ENCODE measurements at places on chromosomes 1 and 21.

DNA sequence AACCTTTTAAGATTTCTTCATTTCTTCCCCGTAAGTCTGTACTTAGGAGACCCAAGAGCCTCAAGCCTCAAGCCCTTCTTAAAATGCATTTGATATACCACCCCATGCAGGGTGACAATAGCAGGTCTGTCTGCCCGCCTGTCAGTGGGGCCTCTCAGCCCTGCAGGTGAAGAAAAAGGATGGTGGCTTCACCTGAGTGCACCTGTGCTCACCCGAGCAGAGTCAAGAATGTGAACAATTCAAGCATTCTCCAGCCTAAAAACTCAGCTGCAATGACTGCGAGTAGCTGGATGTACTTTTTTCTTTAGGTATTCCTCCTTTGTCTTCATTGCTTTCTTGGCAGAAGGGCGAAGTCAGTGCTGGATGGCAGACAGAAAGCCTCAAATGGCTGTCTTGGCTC, 203.3 kb downstream of the LMX1A start:
- no peaks in the 10 kb centered on the region for H3K27me3 ChIP-seq
- H3K4me1 ChIP-seq, result no peaks in the 10 kb centered on the region
- no peaks in the 10 kb centered on the region for H3K36me3 ChIP-seq
- no peak overlapping the region for H3K27ac ChIP-seq

DNA sequence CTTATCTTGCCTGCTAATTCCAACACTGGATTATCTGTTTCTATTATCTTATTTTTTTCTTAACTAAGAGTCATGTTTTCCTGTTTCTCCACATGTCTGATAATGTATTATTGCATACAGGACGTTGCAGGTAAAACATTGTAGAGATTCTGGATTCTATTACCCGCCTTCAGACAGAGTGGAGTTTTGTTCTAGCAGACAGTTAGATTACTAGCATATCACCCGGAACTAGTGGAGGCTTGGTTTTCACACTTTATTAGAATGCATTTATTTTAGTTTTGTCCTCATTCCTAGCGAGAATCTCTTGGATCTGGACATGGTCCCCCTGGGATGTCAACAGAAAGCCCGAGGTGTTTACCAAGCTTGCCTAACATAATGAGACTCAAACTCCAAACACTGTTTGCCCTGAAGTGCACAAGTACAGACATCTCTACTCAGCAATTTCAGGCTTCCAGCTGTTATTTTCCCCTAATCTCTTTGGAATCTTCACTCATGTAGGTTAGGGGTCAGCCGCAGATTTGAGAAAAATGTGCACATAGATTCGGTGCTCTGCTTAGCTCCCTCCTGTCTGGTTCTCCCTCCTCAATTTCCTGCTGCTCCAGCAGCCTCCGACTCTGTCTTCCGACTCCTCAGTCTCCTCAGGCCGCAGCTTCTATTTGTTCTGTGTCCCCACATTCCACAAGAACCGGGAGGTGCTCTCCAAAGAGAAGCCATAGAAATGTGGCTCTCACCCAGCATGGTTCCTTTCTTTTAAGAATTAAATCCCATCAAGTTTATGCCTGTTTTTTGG, 36.8 kb upstream of the PTPRF start:
- no peak for DNase-seq
- no peaks in the 10 kb centered on the region for H3K36me3 ChIP-seq
- no peak overlapping the region for H3K27ac ChIP-seq
- no peak overlapping the region for H3K4me3 ChIP-seq
- H3K4me1 ChIP-seq, result peaks cover 6% of the 10 kb centered on the region

DNA sequence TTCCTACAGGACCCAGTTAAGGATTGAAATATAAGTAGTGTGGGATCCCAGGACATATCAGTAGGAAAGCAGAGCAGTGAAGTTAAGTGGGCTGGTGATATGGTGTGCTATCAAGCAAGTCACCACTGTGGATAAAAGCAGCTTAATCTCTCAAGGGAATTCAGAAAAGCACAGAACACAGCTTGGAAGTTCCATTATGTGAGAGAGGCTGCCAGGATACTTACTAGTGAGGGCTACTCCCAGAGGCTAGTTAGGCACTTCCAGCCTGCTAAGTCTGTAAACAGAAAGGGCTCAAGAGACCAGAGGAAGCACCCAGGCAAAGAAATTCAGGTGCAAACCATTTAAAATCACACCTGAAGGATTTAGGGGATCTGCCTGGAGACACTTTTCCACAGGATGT, 18.8 kb upstream of the GRIK1 start:
- no peak for DNase-seq
- no peaks in the 10 kb centered on the region for H3K36me3 ChIP-seq
- H3K4me1 ChIP-seq, result no peaks in the 10 kb centered on the region
- no peak overlapping the region for H3K4me3 ChIP-seq

GRCh38 chr1:188706742-188707141, 1770.9 kb downstream of the BRINP3 start:
- DNase-seq, result peak; percentile 89
- no peaks in the 10 kb centered on the region for H3K4me1 ChIP-seq
- no peak overlapping the region for H3K27ac ChIP-seq
- H3K36me3 ChIP-seq, result no peaks in the 10 kb centered on the region
- H3K4me3 ChIP-seq, result no peak overlapping the region

DNA sequence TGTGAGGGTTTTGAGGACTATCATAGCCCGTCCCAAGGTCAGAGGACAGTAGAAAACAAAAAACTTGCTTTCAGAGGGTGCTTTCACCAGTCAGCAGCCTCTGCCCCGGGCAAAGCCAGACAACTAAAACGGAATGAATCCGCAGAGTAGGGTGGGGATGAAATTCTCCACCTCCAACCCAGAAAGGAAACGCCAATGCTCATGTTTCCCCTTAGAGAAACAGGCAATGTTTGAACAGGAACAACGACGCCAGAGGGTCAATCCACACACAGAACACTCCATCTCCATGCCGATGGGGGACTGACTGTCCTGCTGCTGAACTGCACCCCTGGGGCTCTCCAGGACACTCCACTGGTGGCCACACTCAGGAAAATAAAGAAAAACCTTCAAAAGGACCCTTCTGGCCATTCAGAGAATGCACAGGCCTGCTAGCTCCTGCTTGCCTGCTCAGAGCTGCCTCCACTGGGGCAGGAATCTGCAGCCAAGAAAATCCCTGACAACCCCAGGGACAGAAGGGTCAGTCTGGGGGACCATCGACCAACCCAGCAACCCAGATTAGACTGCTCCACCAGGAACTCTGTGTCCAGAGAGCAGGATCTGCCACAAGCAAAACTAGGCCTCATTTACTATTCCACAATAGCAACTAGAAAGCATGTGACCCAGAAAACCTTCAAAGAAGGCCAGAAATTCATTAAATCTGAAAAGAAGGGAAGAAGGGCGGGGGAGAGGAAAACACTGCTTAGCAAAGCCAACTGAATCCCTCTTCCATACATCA, 116.0 kb downstream of the TOMM20 start:
- no peak for DNase-seq
- H3K4me3 ChIP-seq, result no peak overlapping the region
- H3K27me3 ChIP-seq, result no peaks in the 10 kb centered on the region
- H3K4me1 ChIP-seq, result peaks cover 10% of the 10 kb centered on the region
- peak overlapping the region; percentile 48 for H3K27ac ChIP-seq
- no peaks in the 10 kb centered on the region for H3K36me3 ChIP-seq

- DNase-seq, result no peak
- H3K27me3 ChIP-seq, result no peaks in the 10 kb centered on the region
- peaks cover 5% of the 10 kb centered on the region for H3K36me3 ChIP-seq
- no peak overlapping the region for H3K4me3 ChIP-seq
Measured at GRCh38 chr21:46482225-46482845, 23.6 kb downstream of the DIP2A start.

- peak; percentile 37 for DNase-seq
- no peaks in the 10 kb centered on the region for H3K27me3 ChIP-seq
- peaks cover 9% of the 10 kb centered on the region for H3K4me1 ChIP-seq
- H3K36me3 ChIP-seq, result no peaks in the 10 kb centered on the region
- H3K27ac ChIP-seq, result no peak overlapping the region
Measured at GRCh38 chr21:29080454-29080941, 7.0 kb upstream of the CCT8 start.

GRCh38 chr21:41771625-41771945, 4.7 kb upstream of the RIPK4 start:
- H3K27ac ChIP-seq, result no peak overlapping the region
- no peak overlapping the region for H3K4me3 ChIP-seq
- no peaks in the 10 kb centered on the region for H3K36me3 ChIP-seq
- peaks cover 81% of the 10 kb centered on the region for H3K27me3 ChIP-seq
- DNase-seq, result no peak

DNA sequence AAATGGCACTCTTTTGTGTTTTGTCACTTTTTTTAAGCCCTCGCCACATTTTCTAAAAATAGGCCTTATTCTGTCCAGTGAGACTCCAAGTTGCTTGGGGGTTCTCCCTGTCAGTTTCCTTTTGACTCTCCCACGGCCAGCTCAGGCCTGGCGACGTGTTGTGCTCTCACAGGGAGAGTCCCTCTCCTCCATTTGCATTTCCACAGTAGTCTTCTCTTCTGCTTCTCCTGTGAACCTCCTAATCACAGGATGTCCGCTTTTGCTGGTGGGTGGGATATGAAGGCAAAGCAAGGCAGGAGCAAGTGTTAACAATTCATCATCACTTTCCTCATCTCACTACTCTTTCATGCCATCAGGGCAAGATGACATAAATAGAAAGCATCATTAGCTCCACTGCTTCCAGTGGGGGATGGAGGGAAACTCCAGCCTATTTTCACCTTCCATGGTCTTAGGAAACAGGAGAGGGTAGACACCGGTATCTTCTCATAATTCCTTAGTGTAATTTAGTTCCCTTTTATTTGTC, 99.8 kb downstream of the INTS7 start:
- H3K4me3 ChIP-seq, result no peak overlapping the region
- H3K36me3 ChIP-seq, result no peaks in the 10 kb centered on the region
- DNase-seq, result no peak
- peaks cover 3% of the 10 kb centered on the region for H3K4me1 ChIP-seq
- H3K27me3 ChIP-seq, result no peaks in the 10 kb centered on the region

DNA sequence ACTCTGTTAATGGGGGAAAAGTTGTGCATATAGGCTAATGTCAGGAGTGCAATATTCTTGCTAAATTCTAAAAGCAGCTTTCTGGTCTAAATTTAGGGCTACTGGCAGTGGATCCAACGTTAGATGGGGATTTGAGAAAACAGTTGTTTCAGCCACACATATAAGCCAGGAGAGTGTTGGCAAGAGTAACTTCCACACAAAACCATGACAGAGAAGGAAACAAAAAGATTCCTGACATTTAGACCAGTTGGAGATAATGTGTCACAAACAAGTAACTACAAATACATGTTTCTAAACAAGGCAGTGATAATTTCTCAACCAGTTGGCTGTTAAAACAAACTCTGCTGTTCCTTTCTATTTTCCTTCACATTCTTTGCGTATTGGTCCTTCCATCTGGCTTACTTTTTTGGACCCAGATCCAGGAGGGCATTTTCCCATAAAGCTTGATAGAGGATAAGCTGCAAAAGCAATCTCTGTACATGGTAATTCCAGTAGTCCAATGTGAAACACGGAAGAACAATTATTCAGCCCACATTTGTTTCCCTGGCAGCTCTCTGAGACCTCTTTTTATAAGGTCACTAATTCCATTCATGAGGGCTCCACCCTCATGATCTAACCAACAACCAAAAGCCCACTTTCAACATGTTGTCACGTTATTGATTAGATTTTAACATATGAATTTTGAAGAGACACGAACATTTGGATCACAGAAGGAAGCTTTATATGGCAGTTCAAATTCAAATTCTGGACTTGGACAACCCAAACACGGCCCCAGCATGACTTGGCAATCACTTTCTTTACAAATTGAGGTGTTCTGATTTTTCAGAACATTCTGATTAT, 1888.6 kb downstream of the MRPL39 start:
- DNase-seq, result no peak
- H3K4me1 ChIP-seq, result no peaks in the 10 kb centered on the region
- no peaks in the 10 kb centered on the region for H3K27me3 ChIP-seq
- no peaks in the 10 kb centered on the region for H3K36me3 ChIP-seq
- no peak overlapping the region for H3K4me3 ChIP-seq

DNA sequence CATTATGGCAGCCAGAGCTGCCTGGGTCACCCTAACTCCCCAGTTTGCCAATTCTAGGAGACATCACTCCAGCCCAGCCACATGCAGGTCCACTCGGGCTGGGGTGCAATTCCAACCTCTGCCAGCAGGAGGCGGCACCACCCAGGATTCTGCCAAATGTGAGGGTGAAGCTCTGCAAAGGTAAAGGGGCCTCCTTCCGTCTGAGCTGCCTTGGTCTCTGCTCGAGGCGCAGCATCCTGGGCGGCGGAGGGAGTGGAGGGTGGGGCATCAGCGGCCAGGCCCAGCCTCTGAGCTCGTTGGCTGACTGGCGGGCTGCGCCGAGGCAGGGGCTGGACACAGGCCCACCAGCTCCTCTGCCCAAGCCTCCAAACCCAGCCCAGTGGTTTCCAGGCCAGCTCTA, 63.8 kb downstream of the ARHGEF16 start:
- H3K27me3 ChIP-seq, result no peaks in the 10 kb centered on the region
- H3K36me3 ChIP-seq, result no peaks in the 10 kb centered on the region
- H3K4me3 ChIP-seq, result no peak overlapping the region
- no peak for DNase-seq
- H3K27ac ChIP-seq, result no peak overlapping the region

GRCh38 chr1:170716835-170717429, 53.0 kb downstream of the PRRX1 start:
- no peak overlapping the region for H3K27ac ChIP-seq
- no peaks in the 10 kb centered on the region for H3K27me3 ChIP-seq
- peaks cover 2% of the 10 kb centered on the region for H3K4me1 ChIP-seq

GRCh38 chr1:56438901-56439551, 140.3 kb downstream of the PLPP3 start:
- DNase-seq, result no peak
- no peak overlapping the region for H3K27ac ChIP-seq
- H3K4me1 ChIP-seq, result peaks cover 6% of the 10 kb centered on the region
- no peaks in the 10 kb centered on the region for H3K36me3 ChIP-seq

DNA sequence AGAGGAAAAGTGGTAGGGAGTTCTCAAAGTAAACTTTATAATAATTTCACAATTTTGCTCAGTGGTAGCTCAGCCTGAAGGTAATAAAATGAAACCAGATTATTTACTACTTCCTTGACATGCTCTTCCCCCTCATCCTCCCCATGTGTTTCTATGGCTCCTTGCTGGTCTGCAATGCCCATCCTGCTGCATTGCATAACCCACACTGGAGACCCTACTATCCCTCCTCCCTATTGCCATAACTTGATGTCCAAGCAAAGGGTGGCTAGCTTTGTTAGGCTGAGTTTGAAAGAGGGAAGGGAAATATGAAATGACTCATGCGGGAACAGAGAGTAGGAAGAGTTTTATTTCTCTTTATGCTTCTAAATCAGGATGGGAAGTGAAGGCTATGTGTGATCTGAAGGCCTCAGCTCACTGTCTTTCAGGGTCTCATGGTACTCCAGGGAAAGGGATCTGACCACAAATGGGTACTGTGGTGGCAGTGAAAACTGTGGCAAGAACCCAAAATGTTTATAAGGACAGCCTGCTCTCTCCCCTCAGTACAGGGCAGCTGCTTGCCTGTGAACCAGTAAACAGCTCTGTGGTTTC, 36.4 kb upstream of the HSD17B7 start:
- H3K4me1 ChIP-seq, result peaks cover 14% of the 10 kb centered on the region
- H3K27me3 ChIP-seq, result no peaks in the 10 kb centered on the region
- DNase-seq, result peak; percentile 38
- peak overlapping the region; percentile 1 for H3K27ac ChIP-seq
- peaks cover 32% of the 10 kb centered on the region for H3K36me3 ChIP-seq
- H3K4me3 ChIP-seq, result no peak overlapping the region

Data from IMR-90 (cell line).